ENCODE measurements at places on chromosomes 7 and 10.
A peak's percentile ranks its signal among the peaks of the same experiment; 100 is the strongest.

GRCh38 chr7:66207540-66207939 is 2.4 kb downstream of the TPST1 start:
- no peak for DNase-seq

DNA sequence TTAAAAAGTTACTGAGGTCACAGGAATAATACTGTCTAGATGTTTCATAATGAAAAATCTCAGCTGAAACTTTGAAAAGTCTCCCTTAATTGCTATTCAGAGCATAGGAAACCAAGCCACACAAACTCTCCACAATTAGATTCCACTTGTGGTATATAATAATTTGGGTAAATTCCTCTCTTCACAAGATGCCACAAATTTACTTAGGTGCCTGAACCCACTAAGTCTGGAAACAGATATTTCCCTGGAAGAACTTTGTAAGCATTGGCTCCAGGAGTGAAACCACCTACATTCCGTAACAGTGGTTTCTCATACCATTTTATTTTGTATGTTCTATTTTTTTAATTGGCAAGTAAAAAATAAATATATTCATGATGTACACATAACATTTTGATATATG is 493.4 kb downstream of the SEMA3D start:
- DNase-seq, result no peak

DNA sequence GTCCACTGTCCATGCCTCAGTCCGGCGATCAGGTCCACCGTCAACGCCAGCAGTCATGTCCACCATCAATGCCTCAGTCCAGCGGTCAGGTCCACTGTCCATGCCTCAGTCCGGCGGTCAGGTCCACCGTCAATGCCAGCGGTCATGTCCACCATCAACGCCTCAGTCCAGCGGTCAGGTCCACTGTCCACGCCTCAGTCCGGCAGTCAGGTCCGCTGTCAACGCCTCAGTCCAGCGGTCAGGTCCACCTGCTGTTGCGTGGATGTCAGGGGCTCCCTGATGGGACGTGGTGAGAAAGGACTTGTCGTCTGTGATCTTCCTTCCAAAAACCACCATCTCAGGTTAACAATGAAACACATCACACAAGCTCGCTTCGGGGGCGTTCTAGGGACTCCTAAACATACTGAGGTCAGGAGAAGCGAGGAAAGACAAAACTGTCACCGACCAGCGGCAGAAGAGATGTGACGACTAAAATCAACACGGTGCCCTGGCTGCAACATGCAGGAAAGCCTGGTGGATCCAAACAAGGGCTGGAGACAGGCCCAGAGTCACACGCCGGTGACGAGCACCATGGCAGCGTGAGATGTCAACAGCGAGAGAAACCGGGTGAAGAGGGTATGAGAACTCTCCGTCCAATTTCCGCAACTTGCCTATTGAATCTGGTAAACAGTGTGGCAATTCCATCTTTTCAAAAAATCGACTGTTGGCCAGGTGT is 264.2 kb downstream of the MAD1L1 start:
- DNase-seq, result no peak

GRCh38 chr10:49107111-49107886 is 8.0 kb downstream of the VSTM4 start:
- no peak for DNase-seq

GRCh38 chr7:157544226-157544625 is 207.4 kb downstream of the DNAJB6 start:
- no peak for DNase-seq

GRCh38 chr10:102670871-102671434 is 26.7 kb downstream of the TRIM8 start:
- DNase-seq, result no peak

DNA sequence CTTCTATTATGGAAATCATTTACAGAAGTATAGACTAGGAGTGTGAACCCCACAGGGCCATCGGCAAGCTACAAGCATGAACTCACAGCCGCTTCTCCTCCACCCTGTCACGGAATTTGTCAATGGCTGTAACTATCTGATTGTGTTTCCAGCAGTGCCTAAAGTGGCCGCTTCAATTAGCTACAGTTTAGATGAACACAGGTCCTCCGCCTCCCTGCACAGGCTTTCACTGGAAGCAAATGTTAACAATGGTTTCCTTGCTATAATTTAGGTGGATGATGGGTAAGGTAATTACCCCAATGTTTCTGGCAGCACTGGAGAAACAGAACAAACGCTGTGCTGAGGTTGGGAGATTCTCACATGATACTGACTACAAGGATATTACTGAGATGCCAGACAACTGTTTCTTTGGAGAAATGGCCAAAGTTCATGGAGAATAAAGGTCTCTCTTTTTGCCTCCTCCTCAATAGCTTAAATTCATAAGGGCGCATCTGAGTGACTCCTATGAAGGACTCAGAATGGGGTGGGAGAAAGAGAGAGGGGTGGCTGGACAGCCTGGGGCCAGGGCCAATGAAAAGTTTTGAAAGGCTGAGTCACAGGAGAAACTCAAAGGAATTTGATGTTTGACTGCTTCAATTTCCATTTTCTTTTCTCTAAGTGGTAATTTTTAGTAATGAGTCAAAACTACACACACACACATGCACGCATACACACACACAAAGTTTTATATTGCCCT is 78.9 kb downstream of the SVIL start:
- no peak for DNase-seq

DNA sequence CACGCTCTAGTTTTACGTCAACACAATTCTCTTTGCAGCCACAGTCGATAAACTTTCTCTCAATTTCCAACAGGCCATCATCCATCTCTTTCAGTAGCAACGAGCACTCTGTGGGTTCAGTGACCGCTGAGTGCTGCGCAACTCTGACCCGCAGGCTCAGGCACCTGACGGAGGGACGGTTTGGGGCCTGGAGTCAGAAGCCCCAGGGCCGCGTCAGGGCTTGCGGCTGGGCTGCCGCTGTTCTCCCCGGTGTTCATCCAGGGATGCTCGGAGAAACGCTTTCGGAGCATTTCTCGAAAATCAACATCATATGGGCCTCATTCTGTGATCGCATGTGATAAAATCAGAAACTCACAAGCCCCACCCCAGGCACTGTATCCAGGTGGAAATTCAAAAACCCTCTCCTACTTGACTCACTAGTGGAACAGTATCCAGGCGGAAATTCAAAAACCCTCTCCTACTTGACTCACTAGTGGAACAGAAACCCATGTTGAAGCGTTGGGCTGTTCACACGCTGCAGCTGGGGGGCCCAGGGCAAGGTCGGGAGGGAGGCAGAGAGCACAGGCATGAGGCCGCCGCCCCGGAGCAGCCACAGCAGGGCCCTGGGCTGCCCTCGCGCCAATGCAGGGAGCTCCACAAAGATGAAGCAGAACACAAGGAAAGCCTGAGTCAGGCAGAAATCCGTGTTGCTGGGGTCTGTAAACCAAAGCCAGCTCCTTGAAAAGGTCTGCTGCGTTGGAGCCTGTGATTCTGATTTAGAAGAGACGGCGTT is 73.3 kb upstream of the NKX6-2 start:
- no peak for DNase-seq

DNA sequence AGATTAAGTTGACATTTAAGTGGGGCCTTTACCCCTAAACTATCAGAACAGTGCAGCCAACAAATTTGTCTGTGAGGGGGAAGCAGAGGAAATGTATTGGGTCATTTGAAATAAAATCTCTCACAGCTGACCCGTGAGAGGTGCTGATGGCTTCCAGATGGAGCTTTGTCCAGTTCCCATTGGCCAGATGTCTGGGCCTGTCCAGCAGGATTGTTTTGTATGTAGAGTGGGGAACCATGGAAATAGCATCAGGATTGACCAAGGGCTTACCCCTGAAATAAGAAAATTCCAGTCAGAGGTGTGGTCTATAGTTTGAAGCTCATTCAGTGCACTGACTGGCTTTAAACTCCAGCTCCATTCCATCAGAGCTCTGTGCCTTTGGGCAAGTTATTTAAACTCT is 50.6 kb downstream of the INHBA start:
- DNase-seq, result no peak

GRCh38 chr7:73810998-73811360 is 19.8 kb upstream of the CLDN4 start:
- DNase-seq, result no peak

DNA sequence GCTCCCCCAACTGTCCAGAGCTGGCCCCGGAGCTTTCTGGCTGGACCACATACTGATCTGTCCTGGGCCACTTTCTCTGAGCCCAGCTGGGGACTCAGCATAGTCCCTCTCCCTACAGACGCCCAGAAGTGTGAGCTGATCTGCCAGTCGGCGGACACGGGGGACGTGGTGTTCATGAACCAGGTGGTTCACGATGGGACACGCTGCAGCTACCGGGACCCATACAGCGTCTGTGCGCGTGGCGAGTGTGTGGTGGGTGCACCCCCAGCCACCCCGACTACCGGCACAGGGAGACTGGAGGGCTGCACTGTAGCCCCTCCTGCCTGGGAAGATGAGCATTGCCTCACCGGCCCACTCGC is 41.8 kb downstream of the TBATA start:
- no peak for DNase-seq

- DNase-seq, result no peak
These were observed 12.6 kb downstream of the SSC4D start for GRCh38 chr7:76396864-76397263.

- no peak for DNase-seq
These were observed 551.2 kb upstream of the ANKRD30A start for GRCh38 chr10:36574207-36574606.

DNA sequence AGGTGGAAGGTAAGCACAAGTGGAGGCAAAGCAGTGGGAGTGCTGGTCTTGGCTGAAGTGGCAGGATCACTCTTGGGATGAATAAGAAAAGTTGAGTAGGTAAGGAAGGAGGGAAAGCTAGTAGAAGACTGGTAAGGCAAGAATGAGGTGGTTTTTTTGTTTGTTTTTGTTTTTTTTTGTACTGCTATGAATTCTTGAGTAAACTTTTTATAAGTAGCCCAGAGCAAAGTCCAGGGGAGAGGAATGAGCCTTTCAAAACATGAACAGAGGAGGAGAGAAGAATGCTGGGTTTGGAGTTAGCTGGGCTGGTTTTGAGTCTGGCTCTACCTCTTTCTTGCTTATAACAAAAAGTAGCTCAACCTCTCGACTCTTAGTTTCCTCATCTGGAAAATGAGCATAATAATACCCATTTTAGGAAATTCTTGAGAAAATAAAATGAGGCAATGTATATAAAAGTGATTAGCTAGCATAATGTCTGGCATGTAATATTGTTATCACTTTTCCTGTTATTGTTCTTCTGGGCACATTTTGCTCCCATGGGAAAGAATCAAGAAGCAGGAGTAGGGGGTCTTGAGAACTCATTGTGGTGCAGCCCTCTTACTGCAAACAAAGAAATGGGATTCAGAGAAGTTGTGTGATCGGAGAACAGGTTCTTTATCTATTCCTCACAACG is 24.1 kb upstream of the LRRC17 start:
- no peak for DNase-seq

DNA sequence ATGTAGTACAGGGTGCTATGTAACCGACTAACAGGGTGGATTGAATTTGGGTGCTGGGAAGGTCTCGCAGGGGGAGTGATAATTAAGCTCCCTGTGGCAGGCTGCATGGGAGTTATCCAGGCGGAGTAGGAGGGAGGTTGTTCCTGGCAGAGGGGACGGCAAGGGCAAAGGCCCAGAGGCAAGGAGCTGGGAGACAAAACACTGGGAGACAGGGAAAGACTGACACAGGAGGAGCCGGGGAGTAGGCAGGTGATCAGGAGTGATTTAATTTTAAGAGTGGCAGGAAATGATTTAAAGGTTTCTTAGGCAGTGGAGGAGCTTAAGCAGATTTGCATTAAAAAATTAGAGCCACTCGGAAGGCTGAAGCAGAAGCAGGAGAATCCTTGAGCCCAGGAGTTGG is 40.7 kb upstream of the LEP start:
- DNase-seq, result no peak

- DNase-seq, result no peak
These were observed 26.7 kb downstream of the IQCE start for GRCh38 chr7:2585446-2585845.

GRCh38 chr7:4726566-4726965 is 44.5 kb downstream of the FOXK1 start:
- DNase-seq, result no peak

- no peak for DNase-seq
These were observed 4.5 kb downstream of the PTER start for GRCh38 chr10:16441173-16441840.

DNA sequence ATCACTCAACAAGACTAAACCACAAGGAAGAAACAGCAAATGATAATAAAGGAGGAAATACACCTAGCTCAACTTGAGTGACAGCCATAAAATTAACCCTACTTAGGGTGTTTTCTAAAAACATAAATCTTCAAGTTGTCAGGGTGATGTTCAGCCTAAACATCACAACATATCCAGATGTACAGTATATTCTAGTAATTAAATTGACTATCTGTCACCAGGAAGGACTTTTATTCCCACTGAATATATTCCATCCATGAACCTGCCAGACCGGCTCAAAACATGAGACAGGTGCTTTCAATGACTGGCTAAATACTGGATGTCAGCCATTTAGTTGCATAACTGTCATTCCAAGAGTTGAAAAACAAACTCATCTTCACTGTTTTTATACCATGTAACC is 298.1 kb upstream of the NEBL start:
- DNase-seq, result no peak

DNA sequence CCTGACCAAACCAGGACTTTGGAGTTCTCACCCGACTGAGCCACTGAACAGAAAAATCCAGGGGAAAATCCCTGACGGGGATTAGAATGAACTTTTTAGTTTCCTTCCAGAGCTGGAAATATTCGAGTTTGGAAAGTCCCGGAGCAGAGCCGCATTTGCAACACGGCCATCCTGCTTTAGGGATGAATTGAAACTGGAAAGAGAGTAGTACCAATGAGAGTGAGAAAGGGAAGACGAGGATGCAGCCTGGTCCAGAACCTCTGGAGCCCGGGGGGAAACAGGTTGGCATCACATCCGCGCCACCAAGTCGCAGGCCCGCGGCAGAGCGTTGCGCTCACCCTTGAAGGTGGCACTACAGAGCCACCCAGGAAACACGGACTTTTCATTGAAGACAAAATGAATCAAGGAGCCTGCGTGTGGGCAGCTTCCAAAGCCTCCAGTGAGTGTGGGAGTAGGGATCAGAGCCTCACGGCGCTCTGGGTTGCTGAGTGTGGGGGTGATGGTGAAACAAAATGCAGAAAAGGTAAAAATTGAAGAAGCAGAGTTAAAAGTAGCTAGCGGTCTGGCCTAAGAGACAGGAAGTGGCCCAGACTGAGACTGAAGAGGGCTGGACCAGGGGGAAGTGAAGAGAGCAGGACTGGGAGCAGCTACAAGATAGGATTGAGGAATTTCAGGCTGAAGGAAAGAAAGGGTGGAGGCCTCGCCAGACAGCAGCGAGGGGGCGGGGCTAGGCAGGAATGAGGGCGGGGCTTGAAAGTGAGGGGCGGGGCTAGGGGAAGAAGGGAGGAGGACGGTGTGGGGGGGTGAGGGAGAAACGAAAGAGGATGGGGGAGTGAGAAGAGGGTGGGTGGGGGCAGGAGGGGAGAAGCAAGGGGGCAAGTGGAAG is 1.8 kb downstream of the SMURF1 start:
- DNase-seq, result peak; percentile 66

- no peak for DNase-seq
These were observed 133.2 kb upstream of the PRR15 start for GRCh38 chr7:29430279-29430949.

DNA sequence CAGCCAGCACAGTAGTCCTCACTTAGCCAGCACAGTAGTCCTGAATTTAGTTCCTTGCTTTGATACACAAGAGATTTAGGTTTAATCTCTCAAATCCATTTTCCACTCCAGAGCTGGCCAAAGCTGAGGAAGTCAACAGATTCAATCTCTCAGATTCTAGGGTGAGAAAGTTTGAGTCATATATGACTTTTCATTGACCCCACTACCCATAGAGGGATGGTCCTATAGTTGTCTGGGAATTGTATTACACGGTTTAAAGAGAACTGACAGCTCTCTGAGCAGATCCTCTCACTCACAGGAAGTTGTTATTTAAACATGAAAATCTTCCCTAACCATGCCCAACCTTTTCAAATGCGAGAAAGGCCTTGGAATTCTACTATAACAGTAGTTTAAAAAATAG is 641.8 kb upstream of the SEMA3D start:
- DNase-seq, result no peak
